ENCODE measurements at places on chromosomes 1 and 21. TPM values are rescaled to one million over a fixed set of nuclear protein-coding genes. Genes with fewer than 3 reads are reported as not detected.
A peak's percentile ranks its signal among the peaks of the same experiment; 100 is the strongest.

Gene H6PD
- total RNA-seq: 45.6 TPM

- DNase-seq: no peak
Measured at GRCh38 chr1:37776946-37777516, 12.1 kb upstream of the EPHA10 start.

GRCh38 chr1:77036560-77036959, 169.3 kb downstream of the ST6GALNAC5 start:
- DNase-seq: no peak

Gene TGFBR3
- 54.4 TPM for total RNA-seq

- DNase-seq: peak; percentile 27
Measured at GRCh38 chr1:53860967-53861411, 22.9 kb upstream of the NDC1 start.

Gene UQCRHL
- total RNA-seq: 2.0 TPM

Gene TUFT1
- total RNA-seq: 16.5 TPM

DNA sequence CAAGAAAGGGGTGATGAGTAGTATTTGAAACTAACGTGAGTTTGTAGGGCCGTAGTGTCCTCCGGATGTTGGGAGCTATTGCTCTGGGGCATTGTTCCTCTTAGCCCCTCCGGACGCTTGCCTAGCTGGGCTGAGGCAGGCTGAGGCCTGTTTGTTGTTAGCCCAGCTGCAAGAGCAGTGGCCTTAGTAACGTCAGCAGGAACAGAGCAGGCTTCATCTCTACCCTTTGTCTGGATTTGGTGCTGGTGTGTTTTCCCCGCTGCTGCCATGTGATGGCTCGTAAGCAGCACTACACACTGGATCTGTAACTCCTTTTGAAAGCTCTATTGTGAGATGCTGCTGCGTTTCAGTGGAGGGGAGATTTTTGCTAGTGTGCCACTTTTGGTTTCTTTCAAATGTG, 57.6 kb downstream of the DNM3 start:
- peak; percentile 23 for DNase-seq

DNA sequence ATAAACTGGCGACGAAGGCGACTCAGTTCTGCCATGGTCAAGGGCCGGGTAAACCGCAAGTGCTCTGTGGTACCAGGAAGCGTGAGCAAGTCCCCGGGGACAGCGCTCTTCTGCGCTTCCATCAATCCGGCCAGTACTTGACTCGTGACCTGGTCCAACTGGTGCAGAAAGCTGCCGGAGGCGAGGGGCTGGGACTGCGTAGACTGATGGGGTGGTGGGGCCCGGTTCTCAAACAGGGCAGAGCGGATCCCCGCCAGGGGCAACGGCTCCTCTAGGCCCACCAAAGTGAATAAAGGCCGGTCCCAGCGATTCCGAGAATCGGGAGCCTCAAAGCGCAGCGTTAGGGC, 852 bp downstream of the KTI12 start:
- DNase-seq: peak; percentile 30

Gene OLIG2
- not detected for total RNA-seq

DNA sequence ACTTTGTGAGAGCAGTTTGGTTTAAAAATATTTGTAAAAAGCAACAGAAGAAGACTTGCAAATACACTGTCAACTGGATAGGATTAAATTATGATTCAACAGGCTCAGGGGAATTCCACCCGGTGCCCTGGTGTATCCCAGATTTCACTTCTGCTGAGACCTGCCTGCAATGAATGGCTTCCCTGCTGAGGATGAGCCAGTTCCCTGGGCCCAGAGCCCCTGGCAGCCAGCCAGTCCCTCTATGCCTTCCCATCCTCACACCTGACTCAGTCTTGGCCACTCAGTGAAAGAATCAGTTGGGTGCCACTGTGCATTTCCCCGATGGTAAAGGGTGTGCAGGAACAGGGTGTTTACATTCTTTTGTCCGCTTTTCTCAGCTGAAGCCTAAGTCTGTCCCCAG, 64.4 kb downstream of the KCTD3 start:
- peak; percentile 36 for DNase-seq

Gene AMIGO1
- total RNA-seq: 15.6 TPM

- DNase-seq: no peak
Measured at GRCh38 chr21:41115851-41116250, 52.1 kb upstream of the BACE2 start.

DNA sequence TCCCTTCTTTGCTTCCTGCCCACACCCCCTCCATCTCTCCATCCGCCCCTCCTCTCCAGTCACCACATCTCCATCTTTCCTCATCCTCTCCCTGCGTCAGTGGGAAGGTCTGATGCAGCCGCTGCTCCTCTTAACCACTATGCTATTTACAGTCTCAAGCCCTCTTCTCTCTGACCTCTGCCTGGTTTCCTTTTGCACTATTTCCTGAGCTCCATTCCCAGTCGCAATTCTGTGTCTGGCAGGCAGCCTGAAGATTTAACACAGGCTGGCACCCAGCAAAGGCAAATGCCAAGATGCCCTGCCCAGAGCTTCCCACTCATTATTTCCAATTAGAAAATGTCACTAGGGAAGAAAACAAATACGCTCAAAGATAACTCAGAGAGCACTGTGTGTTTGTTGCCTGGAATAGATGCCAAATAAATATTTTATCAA, 89.6 kb upstream of the LPGAT1 start:
- DNase-seq: peak; percentile 70

Gene ADAMTS5
- total RNA-seq: 4.1 TPM

GRCh38 chr1:211942583-211942982, 92.8 kb downstream of the INTS7 start:
- no peak for DNase-seq

Gene NES
- total RNA-seq: 26.1 TPM

- no peak for DNase-seq
Measured at GRCh38 chr1:204153667-204154066, 1.8 kb upstream of the ETNK2 start.

Gene FCER1G
- 31.5 TPM for total RNA-seq

GRCh38 chr1:206059355-206059915, 6.5 kb downstream of the RHEX start:
- no peak for DNase-seq

Gene VANGL2
- 6.5 TPM for total RNA-seq

GRCh38 chr1:67789551-67789950, 43.7 kb downstream of the GNG12 start:
- no peak for DNase-seq

DNA sequence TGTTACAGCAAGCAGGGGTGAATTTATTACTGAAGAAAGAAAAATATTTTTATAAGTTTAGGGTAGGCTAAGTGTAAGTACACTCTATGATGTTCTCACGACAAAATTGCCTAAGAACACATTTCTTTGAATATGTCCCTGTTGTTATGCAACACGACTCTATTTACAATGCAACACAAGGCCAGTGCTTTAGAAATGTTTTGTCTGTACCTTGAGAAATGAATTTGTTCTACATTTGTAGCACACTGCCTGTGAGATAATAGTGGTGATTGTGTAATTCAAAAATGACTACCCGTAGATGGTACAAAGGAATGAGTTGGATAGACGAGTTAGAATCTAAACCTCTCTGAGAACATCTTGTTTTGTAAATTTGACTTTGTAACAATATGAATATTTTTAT, 63.7 kb upstream of the IGSF5 start:
- no peak for DNase-seq

Gene ELF3
- 517 TPM for total RNA-seq

DNA sequence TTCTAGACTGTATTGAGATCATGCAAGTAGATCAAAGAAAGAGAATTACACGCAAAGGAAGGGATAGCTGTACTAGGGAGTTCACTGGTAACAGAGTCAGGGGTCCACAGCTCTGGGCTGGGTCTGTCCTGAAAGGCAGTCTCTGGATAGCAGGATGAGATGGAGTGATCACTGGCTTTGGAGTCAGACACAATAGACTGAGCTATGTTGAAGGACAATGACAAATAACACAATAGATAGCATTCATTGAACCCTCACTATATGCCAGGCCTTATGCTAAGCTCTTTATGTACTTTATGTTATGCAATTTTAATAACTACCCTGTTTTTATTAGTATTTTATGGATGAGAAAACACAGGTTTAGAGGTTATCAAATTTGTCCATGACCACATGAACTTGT, 10.0 kb upstream of the DNAJC6 start:
- no peak for DNase-seq

- no peak for DNase-seq
Measured at GRCh38 chr1:29646161-29646775, 409.9 kb downstream of the PTPRU start.

Gene PTPN22
- total RNA-seq: 3.1 TPM

Gene SERPINC1
- total RNA-seq: 1.2 TPM

DNA sequence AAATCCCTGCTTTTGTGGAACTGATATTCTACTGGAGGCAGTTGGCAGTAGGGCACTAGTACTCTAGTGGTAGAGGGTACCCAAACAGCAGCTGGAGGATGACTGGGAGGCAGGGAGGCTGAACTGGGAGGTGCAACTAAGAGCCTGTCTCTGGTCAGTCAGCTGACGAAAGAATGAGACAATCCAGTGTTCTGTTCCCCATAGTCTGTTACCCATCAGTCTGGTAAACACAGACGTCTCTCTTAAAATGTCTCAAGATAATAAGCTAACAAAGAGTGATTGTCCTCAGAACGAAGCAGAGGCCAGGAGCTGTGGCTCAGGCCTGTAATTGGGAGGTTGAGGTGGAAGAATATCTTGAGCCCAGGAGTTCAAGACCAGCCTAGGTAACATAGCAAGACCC, 30.4 kb downstream of the TFAP2E start:
- DNase-seq: no peak

DNA sequence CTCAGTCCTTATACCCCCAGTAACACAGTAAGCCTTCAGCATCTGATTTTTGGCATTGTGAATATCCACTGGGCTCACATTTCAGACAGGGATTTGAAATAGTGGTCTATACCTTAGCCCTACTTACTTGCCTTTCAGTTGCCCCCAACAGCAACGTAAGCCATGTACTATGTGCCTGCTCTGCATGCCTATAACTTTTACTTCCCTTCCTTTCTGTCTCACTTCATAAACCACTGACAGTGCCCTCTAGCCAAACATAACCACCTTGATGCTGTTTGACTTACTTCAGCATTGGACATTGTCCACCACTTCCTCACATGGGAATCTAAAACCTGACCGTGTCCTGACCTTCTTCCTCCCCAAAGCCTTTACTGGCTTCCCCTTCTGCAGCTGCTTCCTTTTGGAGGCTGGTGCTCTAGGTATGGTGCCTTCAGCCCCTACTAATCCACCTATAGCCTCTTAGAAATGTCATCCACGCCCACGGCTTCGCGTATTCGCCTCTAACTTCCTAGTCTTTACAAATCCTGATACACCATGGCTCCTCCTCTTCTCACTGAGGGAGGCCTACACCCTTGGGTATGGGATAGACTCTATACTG, 3.6 kb upstream of the ZNF672 start:
- no peak for DNase-seq

DNA sequence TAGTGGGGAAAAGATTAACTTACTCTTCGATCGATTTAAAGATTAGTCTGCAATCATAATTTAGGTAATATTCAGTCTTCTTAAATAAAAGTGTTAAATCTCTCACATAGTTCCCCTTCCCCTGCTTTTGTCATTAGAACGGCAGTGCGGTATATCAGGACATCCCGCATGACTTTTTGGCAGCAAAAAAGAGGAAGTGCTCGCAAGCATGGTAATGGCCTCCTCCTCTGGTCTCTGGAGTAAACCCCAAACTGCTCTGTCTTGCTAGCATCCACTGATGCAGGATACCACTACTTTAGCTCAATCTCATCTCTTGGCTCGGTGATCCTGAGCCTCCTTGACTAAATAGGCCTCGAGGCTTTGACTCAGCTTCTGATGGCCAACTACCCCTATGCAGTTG, 78.7 kb upstream of the VAV3 start:
- DNase-seq: no peak

- no peak for DNase-seq
Measured at GRCh38 chr1:210536254-210536961, 207.7 kb downstream of the HHAT start.

Gene CFHR4
- not detected for total RNA-seq

DNA sequence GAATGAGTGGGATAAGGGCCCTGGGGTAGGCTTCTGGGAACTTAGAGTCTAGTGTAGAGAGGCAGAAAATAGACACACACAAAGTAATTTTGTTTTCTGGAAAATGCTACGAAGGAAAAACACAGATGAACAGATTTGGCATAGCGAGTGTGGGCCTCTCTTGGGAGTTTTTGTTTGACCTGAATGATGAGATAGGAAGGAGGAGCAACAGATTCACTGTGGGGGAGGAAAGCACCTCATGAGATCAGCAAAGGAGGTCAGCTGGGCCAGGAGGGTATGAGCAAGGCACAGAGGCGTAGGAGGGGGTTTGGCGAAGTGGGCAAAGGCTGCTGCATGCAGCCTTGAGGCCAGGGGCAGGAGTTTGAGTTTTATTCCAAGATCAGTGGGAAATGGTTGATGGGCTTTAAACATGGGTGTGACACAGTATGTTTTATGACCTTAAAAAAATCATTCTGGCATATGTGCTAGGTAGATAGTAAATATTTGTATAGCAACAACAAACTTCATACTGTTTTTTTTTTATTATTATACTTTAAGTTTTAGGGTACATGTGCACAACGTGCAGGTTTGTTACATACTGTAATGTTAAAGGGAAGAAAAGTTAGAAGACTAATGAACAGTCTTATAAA, 57.9 kb downstream of the FGGY start:
- DNase-seq: no peak

Gene NR1I3
- total RNA-seq: not detected

DNA sequence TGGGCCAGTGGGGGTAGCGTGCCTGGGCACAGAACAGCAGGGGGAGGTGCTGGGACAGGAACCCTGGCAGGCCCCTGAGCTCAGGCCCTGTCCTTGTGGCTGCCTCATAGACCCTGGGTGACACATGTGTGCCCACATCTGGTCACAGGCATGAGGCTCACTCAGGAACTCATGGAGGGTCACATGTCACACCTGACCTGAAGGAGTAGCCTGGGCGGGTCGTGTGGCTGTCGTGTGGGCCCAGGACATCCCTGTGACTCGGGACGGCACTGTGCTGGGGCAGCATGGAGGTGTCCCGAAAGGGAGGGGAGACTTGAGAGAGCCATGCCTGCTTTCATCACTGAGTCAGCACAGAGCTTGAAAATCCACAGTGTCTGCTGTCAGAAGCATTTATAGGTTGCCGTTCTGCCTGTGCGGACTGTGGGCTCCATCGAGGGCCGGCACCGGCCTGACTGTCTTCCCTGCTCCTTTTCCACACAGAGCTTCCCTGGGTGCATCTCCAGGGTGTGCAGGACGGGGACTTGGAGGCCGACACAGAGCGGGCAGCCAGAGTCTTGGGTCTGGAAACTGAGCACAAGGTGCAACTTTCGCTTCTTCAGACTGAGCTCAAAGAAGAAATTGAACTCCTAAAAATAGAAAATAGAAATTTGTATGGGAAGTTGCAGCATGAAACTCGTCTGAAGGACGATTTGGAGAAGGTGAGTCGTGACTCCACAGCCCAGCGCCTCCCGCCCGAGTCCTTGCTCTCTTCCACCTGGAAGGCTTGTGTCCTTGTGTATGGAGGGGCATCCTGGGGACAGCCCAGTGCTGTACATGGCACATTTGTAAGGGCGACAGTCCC, 32.8 kb downstream of the PCNT start:
- no peak for DNase-seq

GRCh38 chr1:54645806-54646676, 4.5 kb downstream of the MROH7 start:
- DNase-seq: peak; percentile 28

- peak; percentile 18 for DNase-seq
Measured at GRCh38 chr1:74504125-74504932, 8.1 kb downstream of the LRRC53 start.

GRCh38 chr1:67958472-67958871, 92.0 kb downstream of the DIRAS3 start:
- DNase-seq: no peak

Gene GUCA2A
- 1.1 TPM for total RNA-seq

All from mucosa of gallbladder (tissue), 1 donor.